ENCODE measurements at places on chromosomes 16 and 17.

DNA sequence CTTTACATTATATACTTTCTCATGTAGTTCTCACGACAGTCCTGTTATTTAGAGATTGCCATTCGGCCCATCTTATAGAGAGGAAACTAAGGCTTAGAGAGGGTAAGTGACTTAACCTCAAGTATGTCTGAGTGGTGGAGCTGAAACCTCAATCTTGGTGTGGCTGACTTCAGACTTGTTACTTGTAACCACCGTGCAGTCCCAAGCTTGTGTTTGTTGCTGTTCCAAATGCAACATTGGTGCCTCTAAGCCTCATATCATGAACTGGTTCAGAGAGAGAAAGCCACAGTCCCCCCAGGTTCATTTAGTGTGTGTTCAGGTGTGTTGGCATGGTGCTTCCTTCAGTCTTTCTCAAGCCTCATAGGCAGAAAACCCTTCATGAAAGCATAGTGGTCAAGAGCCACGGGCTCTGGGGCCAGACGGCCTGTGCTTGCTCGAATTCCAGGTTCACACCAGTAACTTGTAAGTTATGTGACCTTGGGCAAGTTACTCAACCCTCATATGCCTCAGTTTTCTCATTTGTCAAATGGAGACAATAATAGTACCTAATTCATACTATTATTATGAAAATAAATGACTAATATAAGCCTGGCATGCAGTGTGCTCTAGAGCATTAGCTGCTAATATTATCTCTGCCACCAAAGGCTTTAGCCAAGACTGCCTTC, 39.9 kb downstream of the CDH1 start:
- DNase-seq = no peak

- DNase-seq = no peak
Measured at GRCh38 chr16:10847176-10847575, 28.6 kb upstream of the TVP23A start.

DNA sequence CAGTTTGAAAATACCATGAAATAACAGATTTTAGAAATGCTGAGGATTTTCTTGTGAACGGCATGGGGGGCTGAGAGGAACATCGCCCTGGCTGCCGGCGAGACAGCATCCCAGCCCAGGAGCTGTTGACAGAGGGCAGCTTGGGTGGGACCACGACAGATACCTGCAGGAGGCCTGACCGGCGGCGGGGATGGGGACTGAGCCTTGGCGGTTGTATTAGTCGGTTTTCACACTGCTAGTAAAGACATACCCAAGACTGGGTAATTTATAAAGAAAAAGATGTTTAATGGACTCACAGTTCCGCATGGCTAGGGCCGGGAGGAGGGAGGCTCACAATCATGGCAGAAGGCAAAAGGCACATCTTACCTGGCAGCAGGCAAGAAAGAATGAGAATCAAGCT, 82.3 kb upstream of the DNAH17 start:
- DNase-seq = no peak

DNA sequence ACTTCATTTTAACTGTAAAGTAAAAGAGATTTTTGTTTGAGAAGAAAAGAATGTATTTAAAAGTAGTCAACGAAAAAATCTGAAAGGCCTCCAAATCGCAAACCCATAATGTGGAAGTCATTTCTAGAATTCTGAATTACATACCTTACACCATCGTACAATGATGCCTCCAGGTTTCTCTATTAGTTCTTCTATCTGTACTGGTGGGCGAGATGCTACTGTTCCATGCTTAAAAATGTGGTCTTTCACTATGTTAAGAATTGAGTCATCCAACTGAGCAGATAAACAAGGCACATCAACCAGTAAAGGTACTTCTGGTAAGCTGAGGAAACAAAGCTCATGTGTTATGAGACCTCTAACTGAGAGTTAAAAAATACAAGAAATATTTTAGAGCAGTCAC, 28.5 kb downstream of the CRLF3 start:
- DNase-seq = no peak

DNA sequence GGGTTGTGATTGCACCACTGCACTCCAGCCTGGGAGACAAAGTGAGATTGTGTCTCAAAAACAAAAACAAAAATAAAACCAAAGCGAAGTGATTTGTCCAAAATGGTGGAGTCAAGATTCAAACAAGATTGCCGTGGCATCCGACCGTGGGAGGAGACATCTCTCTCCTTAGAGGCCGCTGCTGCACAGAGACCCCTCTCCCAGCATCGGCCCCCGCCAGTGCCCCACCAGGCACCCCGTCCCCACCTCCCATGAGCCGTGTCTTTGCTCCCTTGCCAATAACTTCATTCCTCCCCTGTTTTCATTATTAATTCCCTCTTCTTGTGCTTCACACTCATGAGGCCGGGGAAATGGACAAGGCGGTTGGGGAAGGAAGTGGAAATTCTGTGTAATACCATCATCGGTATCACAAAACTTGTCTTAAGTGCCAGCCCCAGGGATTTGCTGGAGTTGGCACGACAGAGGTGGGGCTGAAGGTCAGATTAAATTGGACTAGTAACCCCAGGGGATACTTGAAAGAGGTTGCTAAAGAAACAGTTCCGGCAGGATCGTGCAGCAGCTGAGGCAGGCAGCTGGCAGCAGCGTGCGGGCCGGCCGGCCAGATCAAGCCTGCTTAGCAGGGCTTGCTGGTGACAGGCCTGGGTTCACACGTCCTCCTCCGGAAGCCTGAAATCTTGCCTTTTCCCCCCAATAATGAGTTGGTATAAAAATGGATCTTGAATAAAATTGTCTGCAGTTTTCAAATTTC, 66.8 kb downstream of the RTN4RL1 start:
- no peak for DNase-seq

GRCh38 chr16:86736502-86736901, 158.2 kb downstream of the FOXL1 start:
- DNase-seq = no peak

- no peak for DNase-seq
Measured at GRCh38 chr17:8622191-8622590, 8.3 kb downstream of the MYH10 start.

- DNase-seq = no peak
Measured at GRCh38 chr17:28613931-28614381, at the start of gene RSKR. Gene RSKR (minus strand): TSS chr17:28614185. CDS start chr17:28614161, 24 bp downstream.

GRCh38 chr16:89910717-89911354, 7.8 kb upstream of the MC1R start:
- DNase-seq = no peak

DNA sequence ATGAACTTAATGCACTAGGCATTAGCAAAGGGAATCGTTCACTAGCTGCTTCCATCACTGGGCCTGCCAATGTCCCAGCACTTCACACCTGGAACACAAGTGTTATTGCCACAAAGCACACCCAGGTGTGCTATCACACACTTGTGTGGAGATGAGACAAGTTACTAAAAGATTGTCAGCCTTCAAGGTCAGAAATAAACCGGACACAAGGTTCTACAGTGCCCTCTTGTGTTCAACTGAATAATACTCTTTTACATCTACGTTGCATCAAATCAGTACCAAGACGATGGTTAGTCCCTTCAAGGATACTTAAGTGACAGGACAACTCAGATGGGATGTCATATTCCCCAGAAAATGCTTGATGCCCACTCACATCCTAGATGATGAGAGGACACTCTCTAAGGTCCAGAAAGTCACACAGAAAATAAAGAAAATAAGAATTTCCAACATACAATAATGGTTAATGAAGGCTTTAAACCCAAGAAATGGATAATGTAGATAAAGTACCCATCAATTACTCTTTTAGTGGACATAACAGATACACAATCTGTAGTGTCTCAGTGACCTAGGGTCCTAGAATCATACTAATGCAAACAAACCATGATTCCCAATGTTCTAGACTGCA, 16.4 kb upstream of the GLG1 start:
- no peak for DNase-seq

DNA sequence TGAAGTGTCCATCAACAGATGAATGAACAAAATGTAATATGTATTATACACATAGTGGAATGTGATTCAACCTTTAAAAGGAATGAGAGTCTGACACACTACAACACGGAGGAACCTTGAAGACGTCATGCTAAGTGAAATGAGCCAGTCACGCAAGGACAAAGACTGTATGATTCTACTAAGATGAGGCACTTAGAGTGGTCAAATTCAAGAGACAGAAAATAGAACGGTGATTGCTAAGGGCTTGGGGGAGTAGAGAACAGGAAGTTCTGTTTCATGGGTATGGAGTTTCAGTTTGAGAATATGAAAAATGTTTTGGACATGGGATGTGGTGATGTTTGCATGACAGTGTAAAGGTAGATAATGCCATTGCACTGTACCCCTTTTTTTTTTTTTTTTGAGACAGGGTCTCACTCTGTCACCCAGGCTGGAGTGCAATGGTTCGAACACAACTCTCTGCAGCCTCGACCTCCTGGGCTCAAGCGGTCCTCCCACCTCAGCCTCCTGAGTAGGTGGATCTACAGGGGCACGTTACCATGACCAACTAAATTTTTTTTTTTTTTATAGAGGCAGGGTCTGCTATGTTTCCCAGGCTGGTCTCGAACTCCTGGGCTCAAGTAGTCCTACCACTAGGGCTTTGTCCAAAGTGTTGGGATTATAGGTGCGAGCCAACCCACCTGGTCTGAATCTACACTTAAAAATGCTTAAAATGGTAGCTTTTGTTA, 2.9 kb upstream of the CCDC102A start:
- DNase-seq = no peak

DNA sequence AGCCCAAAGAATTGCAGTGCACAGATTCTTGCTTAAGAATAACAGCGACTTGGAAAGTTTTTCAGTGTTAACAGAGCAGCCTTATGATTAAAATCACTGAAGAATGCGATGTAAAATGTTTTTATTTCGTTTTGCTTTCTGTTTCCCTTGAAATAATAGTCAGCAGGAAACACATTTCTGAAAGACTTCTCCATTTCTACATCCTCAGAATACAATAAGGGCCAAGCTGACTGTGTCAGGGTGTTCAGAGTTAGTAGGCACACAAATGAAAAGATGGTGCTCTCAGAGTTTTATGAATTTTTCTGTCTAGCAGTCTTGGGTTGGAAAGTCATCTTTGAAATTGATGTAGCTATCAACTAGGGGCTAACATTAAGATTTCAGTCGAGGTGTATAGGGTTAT, 582.9 kb upstream of the RBFOX1 start:
- DNase-seq = no peak

- no peak for DNase-seq
Measured at GRCh38 chr17:80855196-80855947, 136.3 kb upstream of the CHMP6 start.

DNA sequence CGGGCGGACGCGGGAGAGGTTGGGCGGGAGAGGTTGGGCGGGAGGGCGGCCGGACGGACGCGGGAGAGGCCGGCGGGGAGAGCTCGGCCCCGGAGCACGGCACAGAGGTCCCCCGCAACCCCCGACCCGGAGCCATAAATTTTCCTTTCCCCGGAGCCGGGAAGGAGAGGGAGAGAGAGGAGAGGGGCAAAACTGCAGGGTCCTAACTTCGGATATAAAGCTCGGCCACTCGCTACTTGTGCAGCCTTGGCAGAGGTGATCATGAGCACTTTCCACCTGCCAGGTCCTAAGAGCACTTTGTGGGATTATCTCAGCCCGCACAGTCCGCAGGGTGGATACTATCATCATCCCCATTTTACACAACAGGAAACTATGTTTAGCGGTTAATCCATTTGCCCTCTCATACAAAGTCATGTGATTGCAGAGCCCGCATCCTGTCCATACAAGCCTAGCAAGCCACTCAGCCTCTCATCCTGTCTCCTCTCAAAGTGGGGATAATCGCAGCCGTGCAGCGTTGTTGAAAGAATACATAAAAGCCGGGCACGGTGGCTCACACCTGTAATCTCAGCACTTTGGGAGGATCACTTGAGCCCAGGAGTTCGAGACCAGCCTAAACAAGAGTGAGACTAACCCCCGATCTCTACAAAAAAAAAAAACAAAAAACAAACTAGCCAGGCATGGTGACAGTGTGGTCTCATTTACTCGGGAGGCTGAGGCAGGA, 780 bp upstream of the DCAKD start:
- DNase-seq = peak; percentile 10

- no peak for DNase-seq
Measured at GRCh38 chr17:74861662-74862107, 2.0 kb upstream of the GRIN2C start.

DNA sequence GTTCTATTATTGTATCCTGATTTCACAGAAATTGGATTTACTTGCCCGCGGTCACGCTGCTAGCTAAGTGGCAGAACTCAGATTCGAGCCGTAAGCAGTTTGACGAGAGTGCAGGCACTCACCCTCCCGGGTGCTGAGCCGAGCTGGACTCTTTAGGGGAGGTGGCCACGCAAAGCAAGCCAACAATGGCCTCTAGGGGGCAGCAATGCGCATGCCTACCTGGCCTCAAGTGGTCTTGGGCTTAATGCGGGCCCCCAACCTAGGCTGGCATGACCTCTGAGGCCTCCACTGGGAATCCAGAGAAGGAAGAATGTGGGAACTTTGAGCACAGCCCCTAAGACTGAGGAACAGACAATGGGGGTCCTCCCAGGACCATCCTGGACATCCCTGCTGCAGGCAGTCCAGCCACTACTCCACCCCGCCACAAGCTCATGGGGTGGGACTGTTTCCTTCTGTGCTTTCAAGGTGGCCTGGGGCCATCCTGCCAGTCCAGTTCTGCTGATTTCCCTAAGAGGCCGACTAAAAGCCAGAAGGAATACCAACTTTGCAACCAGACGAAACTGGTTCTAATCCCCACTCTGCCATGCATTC, 276.5 kb downstream of the XYLT1 start:
- DNase-seq = peak; percentile 24

DNA sequence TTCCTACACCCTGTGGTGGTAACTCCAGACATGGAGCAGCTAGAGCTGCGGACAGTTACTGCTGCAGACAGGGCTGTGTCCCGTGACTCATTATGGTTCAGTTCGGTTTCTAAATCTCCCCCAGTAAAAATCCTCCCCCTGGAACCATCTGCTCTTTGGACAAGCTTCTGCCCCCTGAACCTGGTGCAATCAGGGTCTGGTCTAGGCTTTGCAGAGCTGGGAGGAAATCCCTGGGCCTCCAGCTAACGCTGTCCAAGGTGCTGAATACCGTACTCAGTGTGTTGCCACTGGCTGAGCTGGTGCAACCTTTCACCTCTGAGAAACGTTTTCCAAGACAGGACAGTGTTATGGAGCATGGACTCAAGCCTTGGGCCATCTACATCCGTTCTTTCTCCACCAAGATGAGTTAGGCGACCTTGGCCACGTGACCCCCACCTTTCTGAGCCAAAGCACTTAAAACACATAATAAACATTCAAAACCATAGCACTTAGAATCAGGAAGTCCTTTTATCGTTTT, 142.0 kb downstream of the CPPED1 start:
- no peak for DNase-seq

All from stimulated activated CD4-positive, alpha-beta T cell treated with anti-CD3 and anti-CD28 coated beads, Interleukin-12 subunit alpha, Interleukin-12 subunit beta, amount 100 ng/mL, for 24 hours (primary cell).